ENCODE measurements at places on chromosomes 6 and 20. TPM values are rescaled to one million over a fixed set of nuclear protein-coding genes. Genes with fewer than 3 reads are reported as not detected.

GRCh38 chr6:82980086-82980485, 85.6 kb downstream of the UBE3D start:
- no peak for DNase-seq

DNA sequence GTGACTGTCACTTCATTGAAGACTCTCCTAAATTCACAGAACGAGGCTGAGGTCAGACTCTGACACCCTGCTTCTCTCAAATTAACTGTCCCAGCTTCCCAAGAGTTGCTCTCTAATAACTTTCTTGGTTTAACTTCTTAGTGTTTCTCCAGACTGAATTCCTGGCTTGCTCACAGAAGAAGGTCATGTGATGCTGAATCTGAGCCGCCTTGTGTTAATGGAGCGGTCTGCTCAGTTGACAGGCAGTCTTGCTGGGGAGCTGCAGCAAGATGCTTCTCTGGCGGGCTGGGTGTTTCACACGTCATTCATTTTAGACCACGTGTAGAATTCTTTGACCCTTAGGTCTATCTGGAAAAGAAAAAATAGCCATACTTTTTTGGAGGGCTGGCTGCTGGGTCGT, 107.3 kb downstream of the FOXO3 start:
- peak; percentile 42 for DNase-seq

- no peak for DNase-seq
Measured at GRCh38 chr6:106448000-106448426, 87.5 kb downstream of the CRYBG1 start.

- no peak for DNase-seq
Measured at GRCh38 chr6:111441678-111442243, 41.3 kb downstream of the REV3L start.

GRCh38 chr20:54140067-54140466, 33.7 kb downstream of the CYP24A1 start:
- no peak for DNase-seq

Gene EBF4
- total RNA-seq, result 11.8 TPM

Gene CYB5R4
- total RNA-seq, result 6.9 TPM
